Cardiac muscle cell (in vitro differentiated cells and primary cell): ENCODE measurements at places on chromosomes 2 and 18.

DNA sequence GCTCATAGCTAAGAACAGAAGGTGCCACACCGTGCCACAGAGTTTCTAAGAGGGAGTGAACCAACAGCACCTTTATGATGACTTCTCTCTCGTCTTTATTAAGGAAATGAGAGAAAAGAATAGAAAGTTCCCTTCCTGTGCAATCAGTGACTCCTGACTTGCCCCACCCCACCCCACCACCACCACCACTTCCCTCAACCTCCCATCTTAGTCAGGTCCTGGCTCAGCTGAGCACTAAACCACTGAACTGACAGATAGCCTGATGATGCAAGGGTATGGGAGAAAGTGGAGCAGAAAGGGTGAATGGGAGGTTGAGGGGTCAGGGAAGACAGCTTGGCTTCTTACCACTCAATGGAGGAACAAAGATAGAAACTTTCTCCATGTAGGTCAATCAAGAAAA is 75.2 kb upstream of the RMDN2 start:
- no peak for DNase-seq

DNA sequence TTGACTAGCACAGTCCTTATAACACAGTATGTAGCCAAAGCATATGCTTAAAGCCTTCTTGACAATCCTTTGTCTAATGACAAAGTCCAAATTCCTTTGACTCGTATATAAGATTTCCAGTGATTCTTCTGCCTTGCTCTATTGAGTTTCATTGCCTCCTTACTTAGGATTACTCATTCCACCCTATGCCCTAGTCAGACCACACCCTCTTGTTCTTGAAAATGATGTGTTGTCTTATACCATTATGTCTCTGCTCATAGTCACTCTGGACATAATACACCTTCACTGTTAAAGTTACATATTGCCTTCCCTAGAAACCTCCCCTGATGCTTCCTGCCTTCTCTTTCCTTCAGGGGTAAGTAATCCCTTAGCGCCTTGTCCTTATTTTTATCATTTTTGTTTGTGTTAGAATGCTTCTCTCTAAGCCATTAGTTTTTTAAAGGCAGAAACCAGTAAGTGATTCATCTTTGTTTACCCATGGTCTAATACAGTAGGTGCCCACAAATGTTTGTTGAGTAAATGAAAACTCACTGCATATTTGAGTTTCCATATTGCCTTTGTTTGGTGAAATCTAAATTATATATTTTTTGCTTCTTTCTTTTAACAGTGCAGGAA is 19.3 kb downstream of the GPD2 start:
- no peak for DNase-seq

GRCh38 chr2:61210332-61210981 is 48.5 kb downstream of the C2orf74 start:
- peak; percentile 86 for DNase-seq

DNA sequence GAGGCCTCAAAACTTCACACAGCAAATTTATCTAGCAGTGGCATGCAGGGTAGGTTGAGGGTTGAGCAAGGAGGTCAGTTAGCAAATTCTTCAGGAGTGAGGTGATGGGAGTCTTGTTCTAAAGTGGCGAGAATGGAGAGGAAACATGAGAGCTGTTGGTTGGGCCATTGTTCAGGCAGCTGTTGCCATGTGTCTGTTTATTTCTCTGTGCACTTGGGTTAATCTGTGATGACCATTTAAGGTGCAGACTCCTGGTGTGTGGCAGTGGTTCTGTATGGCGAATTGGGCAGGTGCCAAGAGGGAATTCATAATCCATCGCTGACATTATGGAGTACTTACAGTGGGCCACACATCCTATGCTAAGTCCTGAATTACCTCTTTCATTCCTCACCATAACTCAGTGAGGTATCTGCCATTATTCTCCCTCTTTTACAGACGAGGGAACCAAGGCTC is 30.4 kb downstream of the TMEM178A start:
- peak; percentile 37 for DNase-seq

- no peak for DNase-seq
Observed at GRCh38 chr2:18966131-18966530, 376.8 kb upstream of the NT5C1B start.

DNA sequence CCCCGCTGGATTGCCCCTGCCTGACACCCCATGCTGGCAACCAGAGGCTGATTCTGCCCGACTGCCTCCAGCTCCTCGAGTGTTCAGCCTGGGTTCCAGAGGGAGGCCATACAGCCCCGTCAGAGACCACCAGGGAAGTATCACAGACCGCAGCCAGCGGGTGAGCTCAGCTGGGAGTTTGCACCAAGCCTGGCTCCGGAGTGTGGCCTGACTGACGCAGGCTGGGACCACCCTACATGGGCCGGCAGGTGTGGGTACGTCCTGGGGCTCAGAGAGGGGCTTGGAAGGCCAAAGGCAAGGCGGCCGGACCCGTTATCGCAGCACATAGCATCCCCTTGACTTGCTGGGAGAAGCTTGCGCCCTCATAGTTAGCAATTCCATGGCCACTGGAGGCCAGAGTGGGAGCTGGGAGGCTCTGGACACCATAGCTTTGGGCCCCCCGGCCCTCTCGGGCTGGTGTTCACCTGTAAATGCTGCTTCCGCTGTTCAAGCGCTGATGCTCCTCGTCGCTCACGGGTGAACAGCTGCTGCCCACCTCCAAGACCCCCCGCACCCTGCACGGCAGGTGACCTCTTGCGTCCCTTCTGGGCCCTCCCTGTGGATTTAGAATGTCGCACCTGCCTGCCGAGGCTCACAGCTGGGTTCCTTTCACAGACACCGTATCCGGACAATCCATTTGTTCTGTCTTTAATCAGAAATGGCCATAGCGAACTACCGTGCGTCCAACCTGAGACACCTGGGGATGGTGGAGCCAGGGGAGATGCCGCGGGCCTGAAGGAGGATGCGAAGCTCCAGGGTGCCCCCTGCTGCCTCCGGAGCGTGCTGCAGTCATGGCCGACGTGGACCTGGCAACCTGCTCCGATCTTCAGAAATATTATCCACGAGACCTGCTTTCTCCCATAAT is 31.2 kb upstream of the SLC66A3 start:
- DNase-seq: peak; percentile 75

GRCh38 chr2:25105336-25106085 is 62.9 kb downstream of the POMC start:
- DNase-seq: no peak

DNA sequence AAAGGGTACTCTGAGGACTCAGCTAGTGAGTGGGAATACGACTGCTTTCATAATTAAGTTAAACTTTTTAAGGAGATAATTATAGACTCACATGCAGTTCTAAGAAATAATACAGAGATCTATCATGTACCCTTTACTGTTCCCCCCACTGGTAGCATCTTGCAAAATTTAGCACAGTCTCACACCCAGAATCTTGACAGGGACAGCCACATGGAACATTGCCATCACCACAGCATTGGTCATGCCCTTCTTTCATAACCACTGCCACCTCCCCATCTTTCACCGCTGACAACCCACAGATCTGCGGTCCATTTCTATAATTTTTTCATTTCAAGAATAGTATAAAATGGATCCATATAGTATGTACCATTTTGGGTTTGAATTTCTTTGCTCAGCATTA is 37.8 kb downstream of the ARHGEF4 start:
- DNase-seq: no peak

DNA sequence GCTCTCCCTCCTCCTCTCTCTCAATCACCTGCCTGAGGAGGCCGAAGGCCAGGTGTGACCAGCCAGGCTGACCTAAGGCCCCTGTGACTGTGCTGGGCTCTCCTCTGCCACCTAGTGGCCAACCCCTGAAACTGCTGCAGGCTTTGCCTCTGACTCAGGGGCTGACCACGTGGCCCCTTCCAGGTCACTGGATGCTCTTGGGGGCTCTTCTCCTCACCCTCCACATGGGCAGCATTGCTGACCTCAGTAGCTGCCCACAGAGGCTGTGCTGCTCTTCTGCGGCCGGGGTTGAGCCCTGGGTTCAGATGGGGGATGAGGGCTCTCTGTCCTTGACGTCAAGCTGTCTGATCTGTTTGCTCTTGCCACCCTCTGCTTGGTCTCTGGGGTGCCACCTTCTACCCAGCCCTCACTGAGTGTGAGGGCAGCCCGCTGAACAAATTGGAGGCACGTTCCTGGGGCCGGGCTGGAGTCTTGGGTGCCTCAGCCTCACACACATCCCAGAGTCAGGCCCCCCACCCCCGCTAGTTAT is 122.7 kb downstream of the TWIST2 start:
- DNase-seq: peak; percentile 67

DNA sequence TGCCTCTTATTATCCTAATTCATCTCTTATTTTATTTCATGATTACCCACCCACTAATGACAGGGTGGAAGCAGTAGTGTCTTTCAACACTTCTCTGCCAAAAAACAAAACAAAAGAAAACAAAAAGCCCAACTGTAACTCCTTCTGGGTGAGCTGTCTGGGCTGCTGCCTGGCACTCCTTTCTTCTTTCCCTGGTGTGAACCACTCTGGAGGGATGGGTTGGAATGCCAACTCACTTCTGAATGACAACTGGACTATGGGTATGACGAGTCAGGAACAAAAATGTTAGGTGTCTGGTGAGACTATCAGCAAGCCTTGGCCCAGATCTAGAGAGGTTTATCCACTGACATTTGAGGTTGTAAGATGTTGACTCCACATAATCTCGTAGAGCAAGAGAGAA is 88.3 kb upstream of the ITGB6 start:
- DNase-seq: no peak

DNA sequence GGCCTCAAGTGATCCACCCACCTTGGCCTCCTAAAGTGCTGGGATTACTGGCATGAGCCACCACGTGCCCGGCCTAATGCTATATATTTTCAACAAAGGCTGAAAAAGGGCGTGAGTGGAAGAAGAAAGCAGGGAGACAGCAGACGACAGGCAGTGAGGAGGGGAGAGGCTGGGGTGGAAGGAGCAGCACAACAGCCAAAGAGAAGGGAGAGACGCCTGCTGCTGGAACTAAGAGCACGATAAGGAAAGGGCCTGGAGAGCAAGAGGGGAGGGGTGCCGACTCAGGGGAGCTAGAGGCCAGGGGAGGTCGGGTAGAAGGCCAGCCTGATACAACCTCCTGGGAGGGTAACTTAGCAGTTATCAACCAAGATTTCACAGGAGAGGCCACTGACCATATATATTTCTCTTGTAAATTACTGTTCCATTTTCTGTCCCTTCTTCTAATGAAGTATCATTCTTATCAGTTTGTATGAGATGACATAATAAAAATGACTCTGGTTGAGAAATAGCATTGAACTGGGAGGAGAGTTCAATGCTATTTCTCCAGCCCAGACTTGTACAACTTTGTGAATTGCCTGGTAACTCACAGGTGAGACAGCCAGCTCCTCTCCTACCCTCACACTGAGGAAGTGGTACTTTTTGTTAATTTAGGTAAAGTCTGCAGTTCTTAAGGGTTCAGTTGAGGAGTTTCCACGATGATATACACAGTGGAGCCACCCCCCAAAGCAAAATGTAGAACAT is 5.8 kb upstream of the RNU4ATAC start:
- DNase-seq: peak; percentile 20

DNA sequence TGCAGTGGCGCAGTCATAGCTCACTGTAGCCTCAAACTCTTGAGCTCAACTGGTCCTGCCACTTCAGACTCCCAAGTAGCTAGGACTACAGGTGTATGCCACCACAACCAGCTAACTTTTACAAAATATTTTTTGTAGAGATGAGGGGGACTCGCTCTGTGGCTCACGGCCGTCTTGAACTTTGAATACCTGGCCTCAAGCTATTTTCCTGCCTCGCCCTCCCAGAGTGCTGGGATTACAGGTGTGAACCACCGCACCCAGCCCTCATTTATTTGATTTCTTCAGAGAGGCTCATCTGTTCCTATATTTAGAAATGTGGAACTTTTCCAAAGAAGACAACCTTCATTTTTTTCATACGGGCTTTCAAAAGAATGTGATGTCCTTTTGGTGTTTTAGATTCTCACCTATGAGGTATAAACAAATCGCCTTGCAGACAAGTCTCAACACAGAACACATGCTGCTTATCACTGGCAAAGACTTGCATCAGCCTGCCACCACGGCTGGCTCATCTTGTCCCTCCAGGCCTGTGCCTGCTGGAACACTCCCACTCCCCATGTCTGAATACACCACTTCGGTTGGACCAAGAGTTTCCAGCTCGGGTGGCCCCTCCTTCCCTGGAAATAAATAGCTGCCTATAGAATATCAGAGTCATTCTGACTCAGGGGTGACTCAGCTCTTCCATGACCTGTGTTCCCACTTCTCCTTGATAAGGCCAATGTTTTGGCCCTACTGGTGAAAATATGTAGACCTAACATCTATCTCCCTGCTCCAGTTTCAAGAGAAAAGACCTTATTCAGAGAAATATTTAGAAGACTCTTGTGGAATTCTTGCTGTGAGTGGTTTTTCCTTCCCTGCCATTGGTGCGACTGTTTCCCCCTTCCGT is 202.6 kb downstream of the TGIF1 start:
- DNase-seq: peak; percentile 77

- peak; percentile 80 for DNase-seq
Observed at GRCh38 chr18:24014986-24015638, 558 bp downstream of the TTC39C start.

DNA sequence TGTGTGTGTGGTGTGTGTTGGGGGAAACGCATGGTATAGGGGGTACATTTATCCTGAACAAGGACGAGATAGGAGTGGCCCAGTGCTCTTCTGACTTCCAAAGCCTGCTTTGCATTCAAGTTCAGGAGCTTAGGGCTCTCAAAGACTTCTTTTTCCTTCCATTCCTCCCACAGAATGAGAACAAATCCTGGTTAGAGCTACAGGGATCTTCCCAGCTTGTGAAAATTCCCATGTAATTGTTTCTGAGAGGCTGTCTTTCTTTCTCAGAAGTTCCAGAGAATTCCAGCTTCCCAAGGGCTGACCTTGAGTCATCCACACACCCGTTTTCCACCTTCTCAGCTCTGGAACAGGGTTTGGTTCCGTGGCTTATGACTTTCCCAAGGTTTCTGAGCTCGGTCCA is 38.9 kb downstream of the FASTKD2 start:
- DNase-seq: no peak

GRCh38 chr2:240584486-240585031 is 2.0 kb upstream of the CAPN10 start:
- peak; percentile 79 for DNase-seq

GRCh38 chr18:9172506-9173127 is 36.0 kb downstream of the ANKRD12 start:
- DNase-seq: no peak

- no peak for DNase-seq
Observed at GRCh38 chr18:41113885-41114482, 841.0 kb upstream of the PIK3C3 start.
